ENCODE measurements at places on chromosomes 3 and 15.

GRCh38 chr15:45551676-45552075 lies 29.1 kb upstream of the SLC30A4 start:
- DNase-seq, result no peak

GRCh38 chr15:53658827-53659555 lies 100.5 kb downstream of the WDR72 start:
- DNase-seq, result peak; percentile 86

DNA sequence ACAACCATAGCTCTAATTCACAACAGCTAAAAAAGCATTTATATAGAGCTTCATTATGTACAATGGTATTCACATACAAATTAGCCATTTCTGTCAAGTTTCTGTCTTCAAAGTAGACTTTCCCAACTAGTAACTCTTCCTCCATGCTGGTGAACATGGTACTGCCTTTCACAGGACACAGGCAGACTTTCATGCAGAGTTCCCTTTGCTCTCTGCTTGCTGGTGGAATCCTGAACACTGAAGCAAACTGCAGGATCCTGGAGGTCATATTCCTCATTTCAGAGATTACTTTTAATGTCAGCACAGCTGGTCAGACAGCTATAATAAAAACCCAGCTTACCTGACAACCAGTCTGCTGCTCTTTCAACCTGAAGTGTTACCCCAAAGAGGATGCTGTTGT lies 53.6 kb downstream of the TASOR start:
- no peak for DNase-seq

DNA sequence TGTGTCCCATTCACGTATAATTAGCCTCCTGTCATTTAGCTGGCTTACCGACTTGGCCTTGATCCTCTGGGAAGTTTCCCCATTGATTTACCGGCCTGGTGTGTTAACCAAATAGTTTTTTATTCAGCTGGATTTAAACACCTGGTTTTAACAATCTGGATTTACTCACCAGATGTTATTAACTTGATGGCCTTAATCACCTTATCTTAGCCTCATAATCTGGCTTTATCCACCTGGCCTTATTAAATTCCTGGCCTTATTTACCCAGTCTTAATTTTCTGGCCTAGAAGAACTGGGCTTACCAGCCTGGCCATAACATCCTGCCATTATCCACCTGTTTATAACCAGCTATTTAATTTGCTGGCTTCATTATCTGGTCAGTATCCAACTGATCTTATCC lies 89.9 kb downstream of the IL12A start:
- no peak for DNase-seq

DNA sequence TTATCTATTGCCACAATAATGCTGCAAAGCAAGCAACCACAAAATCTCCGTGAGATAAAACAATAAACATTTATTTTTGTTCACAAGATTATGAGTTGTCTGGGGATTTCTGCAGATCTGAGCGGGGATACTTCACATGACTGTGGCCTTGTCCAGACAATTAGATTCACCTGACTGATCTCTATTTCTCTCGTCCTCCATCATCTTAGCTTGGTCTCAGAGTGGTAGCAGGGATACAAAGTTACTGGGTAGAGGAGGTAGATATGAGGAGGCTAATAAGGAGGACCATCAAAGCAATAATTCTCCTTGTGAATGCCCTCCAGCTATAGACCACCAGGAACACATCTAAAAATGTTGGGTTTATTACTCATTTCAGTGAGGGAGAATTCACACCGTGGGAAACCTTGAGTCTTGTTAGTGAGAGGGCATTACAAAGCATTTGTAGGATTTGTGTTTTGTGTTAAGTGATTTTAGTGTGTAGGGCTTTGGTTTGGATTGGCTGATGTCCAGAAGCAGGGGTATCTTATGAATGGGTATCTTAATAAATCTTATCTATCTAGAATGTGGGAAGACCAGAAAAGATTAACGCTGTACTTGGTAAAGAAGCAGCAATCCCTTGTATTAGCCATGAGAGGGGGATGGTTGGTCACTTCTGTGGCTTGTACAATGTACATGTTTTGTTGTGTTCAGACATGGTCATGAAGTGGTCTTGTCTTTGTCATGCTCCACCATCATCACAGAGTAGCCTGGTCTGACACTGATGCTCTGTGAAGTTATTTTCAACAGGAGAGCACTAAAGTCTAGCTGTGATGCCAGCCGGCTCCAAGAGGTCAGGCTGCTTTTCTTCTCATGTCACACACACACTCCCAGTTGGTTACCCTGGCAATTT lies 287.6 kb upstream of the STT3B start:
- no peak for DNase-seq

DNA sequence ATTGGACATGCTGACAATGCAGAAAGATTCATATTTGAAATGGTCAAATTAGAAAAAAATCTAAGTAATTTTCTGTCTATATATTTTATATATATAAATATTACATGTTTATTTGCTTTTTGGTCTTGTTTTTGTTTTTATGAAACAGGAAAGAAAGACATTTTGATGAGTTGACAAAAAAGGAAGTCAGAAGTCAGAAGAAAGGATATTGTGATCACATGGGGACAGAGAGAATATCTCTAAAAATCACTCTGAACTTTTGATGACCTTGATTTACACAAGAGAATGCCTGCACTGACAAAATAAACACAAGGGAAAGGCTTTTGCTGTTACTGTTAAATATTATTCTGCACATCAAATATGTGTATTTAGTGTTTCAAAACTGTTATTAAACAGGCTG lies 811.2 kb downstream of the SI start:
- DNase-seq, result no peak

GRCh38 chr3:170752571-170753155 lies 117.3 kb downstream of the RPL22L1 start:
- DNase-seq, result no peak

DNA sequence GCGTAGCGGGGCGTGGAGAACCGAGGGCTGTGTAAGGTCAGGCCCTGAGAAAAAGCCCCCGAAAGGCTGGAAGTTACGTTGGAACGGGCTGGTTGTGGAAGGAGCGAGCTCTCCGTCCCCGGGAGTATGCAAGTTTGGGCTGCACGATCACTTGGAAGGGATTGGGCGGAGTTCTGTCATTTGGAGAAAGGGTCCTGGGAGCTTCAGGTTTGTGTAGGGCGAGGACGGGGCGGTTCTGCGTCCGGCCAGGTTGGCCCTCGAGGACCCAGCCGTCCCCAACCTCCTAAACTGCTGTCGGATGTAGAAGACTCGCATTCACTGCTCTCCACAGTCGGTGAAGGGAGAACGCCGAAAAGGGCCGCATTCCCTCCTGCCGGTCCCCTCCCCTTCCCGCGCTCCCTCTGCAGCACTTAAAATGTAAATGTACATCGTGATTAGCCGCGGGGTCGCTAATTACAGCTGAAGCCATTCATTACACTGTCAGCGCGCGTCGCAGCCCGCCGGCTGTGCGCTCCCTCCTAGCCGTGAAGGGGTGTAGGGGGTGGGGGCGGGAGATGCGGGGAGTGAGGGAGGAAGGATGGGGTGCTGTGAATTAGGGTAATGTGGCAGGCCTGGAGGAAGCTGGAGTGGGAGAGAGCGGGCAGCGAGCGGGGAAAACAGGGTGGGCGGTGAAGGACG lies 2.5 kb upstream of the RPP25 start:
- no peak for DNase-seq

GRCh38 chr3:105274958-105275357 lies 91.8 kb upstream of the ALCAM start:
- no peak for DNase-seq

DNA sequence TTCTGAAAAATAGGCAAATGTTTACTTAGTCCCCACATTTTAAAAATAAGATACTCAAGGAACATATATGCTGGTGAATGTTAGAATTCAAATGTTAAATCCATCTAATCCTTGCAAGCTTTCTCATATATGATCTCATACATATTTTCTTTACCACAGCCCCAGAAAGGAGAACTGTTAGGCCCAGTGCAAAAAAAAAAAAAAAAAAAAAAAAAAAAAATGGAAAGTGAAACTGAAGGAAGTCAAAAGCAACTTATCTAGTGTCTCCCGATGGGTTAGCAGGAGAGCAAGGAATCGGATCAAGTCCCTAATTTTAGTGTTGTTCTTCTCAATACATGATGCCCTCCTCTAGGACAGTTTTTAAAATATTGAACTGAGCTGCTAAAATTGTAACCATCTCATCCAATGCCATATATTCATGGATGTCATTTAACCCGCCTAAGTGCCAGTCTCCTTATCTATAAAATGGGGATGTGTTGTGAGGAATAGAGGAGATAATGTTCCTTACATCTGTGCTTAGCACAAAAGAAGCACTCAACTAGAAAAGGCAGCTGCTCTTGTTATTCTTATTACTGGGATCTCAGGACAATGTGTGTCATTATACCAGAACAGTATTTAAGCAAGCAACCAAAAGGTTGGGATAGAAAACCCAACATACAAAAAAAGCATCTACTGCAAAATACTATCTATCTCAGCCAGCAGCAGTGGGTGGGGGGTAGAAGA lies 279.7 kb downstream of the MAGI1 start:
- DNase-seq, result no peak

- no peak for DNase-seq
Observed at GRCh38 chr15:100093211-100094126, 248.3 kb downstream of the ADAMTS17 start.

GRCh38 chr3:16841904-16842271 lies 42.9 kb upstream of the PLCL2 start:
- no peak for DNase-seq

DNA sequence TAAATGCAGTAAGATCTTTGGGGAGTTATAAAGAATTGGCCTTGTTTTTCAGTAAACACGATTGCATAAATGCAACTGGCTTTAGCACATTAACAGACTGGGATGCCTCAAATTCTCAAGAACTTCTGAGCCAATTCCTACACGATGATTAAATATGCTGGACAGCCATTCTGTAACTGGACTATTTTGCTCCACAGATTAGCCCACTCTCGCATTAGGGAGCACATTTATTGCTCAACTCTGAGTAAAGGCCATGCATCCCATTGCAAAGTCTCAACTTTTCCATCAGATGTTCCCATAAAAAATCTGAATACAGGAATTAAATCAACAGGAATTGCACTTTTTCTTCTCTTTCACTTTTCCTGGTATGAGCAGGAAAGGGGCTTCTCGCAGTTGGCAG lies 66.7 kb upstream of the PRICKLE2 start:
- no peak for DNase-seq

- DNase-seq, result no peak
Observed at GRCh38 chr3:124486324-124486723, 243.9 kb upstream of the UMPS start.

- DNase-seq, result no peak
Observed at GRCh38 chr15:32718227-32718820, 520 bp downstream of the GREM1 start.

DNA sequence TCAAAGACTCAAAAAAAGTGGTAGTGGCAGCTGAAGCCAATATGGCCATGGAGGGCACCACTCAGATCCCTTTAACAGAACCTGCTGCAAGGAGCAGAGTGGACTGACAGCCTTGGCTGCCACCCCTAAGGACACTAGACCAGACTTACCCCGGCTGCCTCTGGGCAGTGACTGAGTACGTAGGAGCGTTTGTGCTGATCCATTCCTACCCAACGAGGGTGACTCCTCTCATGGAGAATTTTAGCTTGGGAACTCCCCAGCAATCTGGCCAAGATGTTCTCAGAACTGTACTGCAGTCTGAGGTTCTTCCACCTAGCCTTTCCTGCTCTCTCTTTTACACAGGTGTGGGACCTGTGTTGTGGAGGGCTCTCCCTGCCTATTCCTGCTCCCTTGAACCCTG lies 22.1 kb downstream of the CLEC3B start:
- DNase-seq, result no peak

DNA sequence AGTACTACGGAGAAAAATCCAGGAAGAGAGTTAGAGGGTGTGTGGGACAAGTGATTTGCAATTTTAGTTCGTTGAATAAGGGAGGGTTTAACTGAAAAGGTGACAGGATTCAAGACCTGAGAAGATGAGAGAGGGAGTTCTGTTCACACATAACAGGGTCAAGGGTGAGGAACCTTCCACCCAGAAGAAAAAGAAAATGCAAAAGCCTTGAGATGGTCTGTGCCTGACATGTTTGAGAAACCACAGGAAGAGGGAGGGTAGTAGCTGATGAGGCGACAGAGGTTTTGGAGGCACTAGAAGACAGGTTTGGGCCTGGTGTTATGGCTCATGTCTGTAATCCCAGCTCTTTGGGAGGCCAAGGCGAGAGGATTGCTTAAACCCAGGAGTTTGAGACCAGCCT lies 591 bp upstream of the SLC25A20 start:
- DNase-seq, result no peak

- peak; percentile 23 for DNase-seq
Observed at GRCh38 chr3:17258823-17259436, 374.2 kb downstream of the PLCL2 start.

DNA sequence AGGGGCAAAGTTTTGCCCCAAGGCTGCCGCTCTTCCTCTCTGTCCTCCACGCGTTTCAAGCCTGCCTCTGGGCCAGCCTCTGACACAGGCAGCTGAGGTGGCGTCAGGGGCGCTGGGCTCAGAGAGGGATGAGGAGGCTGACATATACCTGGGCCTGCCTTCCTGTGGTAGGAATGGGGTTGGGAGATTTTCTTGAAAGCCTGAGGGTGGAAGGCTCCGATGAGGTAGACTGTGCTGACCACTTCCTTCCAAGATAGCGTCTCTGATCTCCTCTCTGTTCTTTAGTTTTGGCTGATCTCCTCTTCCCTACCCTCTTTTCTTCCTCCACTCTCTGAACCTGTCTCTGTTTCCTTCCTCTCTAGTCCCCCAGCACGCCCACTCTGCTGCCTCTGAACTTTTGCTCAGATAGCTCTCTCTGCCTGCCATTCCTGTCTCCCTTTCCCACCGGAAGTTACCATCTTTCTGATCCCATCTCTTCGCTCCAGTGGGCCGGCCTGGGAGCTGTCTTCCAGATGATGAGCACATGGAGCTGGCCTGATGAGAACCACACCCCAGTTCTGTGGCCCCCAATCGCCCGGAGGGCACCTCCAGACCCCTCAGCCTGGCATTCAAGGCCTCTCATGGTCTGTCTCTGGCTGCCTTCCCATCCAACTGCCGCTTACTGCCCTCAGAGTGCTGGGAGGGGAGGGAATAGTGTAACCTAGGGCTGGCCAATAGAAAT lies 32.5 kb upstream of the LCTL start:
- no peak for DNase-seq

- peak; percentile 1 for DNase-seq
Observed at GRCh38 chr3:88113311-88114162, 36.2 kb upstream of the C3orf38 start.

- no peak for DNase-seq
Observed at GRCh38 chr3:48445277-48445882, 1.2 kb upstream of the ATRIP start.

GRCh38 chr3:129001806-129002572 lies 885 bp downstream of the EFCC1 start:
- no peak for DNase-seq

- no peak for DNase-seq
Observed at GRCh38 chr3:153503873-153504272, 341.8 kb downstream of the RAP2B start.

DNA sequence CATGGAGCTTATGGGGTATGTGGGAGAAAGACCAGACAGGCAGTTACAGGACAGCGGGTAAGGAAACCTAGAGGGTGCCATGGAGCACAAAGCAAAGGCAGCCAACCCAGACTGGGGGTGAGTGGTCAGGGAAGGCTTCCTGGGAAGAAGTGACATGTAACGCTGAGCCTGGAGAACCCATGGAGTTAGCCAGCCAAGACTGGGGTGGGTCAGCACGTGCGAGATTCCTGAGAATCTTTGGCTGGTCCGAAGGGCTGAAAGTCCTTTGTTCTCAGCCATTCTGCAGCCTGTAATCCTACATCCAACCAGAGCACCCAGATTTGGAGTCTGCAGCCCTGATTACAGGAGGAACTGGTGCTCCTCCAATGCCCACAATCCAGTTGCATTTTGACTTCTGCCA lies 120.1 kb upstream of the WNT5A start:
- DNase-seq, result no peak

GRCh38 chr3:14093831-14094230 lies 30.8 kb downstream of the CHCHD4 start:
- DNase-seq, result no peak
